ENCODE measurements at places on chromosomes 11 and 22.

- no peak for DNase-seq
These were observed 46.1 kb downstream of the RRAS2 start for GRCh38 chr11:14312736-14313438.

DNA sequence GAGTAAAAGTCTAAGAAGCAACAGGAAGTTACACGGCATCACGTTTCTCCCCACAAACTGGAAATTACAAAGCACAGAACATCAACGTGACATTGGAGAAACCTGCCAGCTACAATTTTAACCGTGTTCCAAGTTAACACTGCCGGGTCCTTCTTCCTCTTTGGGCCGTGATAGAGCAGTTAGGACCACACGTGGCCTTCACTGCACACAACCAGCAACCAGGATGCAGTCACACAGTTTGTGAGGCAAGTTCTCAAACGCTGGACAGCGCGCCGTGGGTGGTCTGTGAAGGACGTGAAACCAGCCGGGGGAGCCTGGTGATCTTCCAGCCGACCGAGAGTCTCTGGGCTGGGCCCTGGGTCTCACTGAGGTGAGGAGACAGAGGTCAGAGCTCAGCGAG, 14.6 kb downstream of the C11orf21 start:
- no peak for DNase-seq

DNA sequence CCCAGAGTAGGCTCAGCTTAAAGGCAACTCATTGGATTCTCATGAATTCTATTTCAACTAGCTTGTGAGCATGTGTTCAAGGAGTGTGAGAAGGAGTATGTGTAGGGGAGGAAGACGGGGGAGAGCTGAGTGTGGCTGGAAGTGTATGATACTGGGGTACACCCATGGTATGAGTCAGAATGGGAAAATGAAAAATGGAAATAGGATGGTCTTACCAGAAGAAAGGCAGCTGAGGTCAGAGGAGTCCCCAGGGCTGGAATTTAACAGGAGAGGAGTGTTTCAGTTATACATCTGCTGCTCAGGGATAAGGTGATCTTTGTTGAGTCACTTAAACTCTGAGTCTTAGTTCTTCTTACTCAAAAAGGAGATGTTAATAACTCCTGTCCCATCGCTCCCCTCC, 6.7 kb upstream of the ADAMTS15 start:
- no peak for DNase-seq

DNA sequence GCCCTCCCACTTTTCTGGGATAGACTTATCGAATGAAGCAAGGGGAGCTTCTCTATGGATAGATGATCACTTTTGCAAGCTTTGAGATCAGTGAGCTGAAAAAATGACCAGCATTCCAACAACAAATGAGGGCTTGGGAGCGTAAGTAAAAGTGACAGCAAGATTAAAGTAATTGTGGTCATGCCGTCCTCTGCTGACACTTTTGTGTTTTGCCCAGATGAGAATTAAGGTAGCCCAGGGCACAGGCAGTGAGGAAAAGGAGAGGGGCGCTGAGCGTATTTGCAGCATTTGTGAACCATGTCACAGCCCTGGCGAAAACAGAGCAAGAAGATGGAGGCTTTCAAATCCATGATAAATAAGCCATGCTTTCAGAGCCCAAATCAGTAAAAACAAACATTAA, 24.6 kb upstream of the TMA7B start:
- DNase-seq: no peak

DNA sequence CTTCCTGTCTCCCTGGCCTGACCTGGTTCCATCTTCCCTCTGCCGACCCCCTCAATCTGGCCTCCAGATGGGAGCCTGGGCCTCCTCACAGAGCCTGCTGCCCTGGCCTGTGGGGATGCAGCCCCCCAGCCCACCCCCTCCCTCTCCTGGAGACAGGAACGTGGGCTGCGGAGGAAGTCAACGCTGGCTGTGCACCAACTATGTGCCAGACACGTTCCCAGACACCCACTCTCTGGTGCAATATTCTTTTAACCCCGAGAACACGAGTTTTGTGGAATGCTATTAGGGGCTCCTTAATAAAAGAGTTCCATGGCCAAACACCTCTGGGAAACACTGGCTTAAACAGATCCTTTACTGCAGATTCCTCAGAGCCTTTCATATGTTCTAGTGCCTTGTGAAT, 15.9 kb downstream of the WNT11 start:
- no peak for DNase-seq

GRCh38 chr11:85762226-85762625, 48.7 kb downstream of the SYTL2 start:
- no peak for DNase-seq

DNA sequence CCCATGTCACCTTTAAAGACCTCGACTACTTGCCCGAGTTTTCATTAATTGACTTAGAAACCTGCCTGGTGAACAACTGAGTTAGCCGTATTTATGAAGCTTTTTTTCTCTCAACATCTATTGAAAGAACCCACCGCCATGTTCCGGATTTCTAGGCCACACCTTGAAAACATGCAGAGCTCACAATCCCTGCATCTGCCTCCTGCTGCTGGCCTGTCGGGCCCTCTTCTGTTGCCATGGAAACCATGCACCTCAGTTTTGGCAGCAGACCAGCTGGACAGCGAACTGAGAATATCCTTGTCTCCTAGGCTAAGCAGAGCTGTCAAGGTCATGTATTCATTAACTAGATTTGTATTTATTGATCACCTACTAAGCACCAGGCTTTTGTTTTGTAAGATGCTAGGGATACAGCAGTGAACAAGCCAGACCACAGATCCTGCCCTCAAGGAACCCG, 4.3 kb upstream of the PATZ1 start:
- no peak for DNase-seq

- no peak for DNase-seq
These were observed 13.8 kb downstream of the DGCR6L start for GRCh38 chr22:20305894-20306645.

DNA sequence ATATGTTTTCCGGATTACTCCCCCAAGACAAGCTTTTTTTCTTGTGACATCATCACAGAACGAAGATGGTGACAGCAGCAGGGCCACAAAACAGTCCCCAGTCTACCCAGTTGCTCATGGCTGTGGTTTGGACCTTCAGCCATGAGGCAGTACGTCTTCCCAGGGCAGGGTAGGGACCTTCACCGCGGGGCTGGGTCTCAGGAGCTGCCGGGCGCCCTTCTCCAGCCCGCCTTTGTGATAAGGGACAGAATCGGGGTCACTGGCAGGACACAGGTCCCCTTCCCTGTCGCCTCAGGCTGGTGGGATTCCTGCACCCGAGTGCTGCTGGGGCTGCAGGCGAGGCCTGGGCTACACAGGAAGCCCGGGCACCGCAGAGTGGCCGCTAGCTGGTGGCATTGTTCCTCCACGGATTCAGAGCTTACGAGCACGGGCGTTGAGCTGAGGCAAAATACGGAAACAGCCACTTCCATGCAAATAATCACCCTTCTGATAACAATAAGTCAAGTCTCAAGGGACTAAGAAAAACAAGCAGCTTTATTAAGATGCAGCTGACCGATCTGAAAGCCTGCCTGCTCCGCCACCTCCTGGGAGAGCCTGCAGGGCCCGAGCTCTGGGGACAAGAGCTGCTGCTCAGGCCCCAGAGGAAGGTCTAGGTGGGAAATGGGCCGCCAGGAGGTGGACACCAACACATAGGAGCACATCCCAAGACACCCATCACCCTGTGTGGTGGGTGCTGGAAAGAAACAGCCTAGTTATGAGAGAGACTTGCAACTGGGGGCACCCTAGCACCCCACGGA, 12.3 kb downstream of the TBX1 start:
- no peak for DNase-seq

DNA sequence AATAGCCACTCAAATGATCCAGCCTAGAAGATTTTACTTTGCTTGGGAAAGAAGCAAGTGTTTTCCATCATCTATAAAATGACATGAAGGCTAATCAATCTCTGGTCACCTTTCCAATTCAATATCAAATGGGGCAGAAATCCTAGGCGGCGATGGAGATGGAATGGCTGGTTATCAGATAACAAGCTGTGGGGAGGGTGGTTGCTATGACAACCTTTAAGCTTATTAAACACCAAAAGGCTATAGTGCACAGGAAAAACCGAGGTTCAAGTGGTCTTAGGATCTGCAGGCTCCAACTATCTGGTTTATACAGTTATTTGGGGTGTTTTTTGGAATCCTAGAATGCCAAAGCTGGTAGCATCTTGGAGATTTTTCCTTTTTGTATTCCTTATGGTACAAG, 13.9 kb upstream of the BSX start:
- no peak for DNase-seq

GRCh38 chr22:19836512-19836911, 18.2 kb downstream of the GNB1L start:
- DNase-seq: no peak

GRCh38 chr22:30865656-30866055, 102.9 kb downstream of the MORC2 start:
- DNase-seq: no peak

GRCh38 chr11:117618302-117618981, 178.6 kb downstream of the DSCAML1 start:
- DNase-seq: no peak

- no peak for DNase-seq
These were observed 8.2 kb upstream of the GLB1L3 start for GRCh38 chr11:134267966-134268365.

DNA sequence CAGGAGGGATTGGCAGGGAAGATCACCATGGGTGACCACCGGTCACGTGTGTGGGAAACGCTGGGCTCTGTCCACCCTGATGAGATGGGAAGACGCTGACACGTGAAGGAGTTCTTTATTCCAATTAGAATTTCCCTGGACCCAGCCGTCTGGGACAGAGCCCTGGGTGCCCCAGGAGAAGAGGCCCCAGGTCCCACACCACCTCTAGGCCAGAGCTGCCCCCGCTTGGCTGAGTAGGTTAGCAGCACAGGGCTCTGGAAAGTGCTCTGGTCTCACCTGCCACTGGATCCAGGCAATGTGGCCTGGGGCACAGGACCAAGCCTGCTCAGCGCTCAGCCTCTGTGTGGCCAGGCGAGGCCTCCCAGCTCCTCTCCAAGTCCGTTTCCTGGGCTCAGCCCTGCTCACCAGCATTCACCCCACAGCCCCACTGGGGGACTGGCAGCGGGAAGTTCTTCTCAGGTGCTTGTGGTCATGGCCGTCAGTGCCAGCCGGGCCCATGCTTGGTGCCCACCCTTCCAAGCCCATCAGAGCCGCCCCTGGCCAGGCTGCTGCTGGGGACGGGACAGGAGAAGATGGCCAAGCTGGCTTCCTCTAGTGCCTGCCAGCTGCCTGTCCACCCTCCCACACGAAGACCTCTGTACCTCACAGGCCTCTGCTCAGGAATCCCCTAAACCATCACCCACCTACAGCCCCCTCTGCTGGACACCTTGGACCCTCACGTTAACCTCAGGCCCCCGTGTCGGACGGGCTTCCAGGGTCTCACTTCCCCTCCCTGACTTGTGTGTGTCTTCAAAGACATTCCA, 62.5 kb upstream of the FGF3 start:
- DNase-seq: no peak

DNA sequence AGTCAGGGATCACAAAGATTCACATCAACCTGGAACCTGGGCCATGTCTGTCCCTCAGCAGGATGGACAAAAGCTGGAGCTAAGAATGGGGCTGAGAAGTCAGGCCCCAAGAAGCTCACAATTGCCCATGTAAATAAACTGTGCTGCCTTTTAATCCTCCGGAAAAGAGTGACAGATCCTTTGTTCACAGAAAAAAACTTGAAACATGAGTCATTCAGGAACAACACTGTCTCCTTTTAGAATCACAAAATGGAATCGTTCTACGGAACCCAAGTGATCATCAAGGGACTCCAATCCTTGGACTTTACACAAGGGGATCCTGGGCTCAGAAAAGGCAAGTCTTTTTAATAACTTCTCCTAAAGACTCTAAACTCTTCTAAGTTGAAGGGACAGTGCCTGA, 36.1 kb downstream of the RELT start:
- DNase-seq: no peak

- no peak for DNase-seq
These were observed 473 bp downstream of the TXN2 start for GRCh38 chr22:36480941-36481392.

GRCh38 chr22:25182131-25183110, 17.2 kb upstream of the CRYBB3 start:
- no peak for DNase-seq

- no peak for DNase-seq
These were observed 82.4 kb downstream of the ISX start for GRCh38 chr22:35148381-35148780.

DNA sequence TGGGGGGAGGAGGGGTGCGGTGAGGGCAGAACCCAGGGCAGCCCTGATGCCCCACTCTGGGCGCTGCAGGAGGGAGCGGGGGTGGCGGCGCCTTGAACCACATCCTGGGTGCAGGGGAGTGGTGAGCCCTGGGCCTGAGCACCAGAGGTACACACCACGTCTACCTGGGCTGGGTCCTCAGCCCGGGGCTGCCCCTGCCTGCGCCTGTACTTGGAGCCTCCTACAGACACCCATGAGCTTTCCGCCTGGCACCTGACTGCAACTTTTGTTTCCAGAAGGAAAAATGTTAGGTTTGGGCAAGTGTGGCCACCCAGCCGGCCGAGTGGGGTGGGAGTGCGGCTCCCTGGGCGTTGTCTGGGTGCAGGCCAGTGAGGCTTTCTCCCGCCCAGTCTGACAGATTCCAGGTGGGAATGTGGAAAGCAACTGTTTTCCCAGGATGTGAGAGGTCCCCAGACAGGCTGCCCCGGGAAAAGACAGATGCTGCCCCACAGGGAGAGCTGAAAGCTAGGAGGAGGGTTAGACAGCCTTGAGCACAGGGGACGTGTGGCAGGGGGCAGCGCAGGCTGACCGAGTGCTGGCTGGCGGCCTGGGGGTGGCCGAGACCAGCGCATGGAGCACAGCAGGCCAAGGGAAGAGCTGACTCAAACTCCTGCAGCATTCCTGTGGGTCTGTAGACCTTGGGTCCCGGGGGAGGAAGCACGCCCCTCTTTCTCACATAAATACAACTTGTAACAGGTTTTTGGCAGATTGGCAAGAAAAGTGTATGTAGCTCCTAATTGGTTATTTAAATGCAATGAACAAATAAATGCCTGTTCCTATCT, 44.1 kb downstream of the GNB1L start:
- no peak for DNase-seq

DNA sequence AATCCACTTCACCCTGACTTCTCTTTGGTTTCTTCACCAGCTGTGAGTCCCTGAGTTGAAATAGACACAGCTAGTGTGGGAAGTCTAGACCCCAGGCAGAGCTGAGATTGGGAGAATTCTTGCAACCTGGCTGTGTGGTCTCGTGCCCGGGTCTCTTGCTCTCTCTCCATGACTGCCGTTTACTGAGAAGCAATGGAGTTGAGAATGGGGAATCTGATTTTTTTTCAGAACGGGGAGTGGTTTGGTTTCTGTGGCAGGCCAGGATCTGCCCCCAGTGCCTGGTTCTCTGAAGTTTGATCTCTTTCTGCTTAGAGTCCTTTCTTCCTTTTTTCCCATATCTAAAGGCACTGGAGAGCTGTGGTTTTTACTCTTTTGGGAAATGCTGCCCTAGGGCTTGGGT, 1.5 kb downstream of the SIDT2 start:
- no peak for DNase-seq

DNA sequence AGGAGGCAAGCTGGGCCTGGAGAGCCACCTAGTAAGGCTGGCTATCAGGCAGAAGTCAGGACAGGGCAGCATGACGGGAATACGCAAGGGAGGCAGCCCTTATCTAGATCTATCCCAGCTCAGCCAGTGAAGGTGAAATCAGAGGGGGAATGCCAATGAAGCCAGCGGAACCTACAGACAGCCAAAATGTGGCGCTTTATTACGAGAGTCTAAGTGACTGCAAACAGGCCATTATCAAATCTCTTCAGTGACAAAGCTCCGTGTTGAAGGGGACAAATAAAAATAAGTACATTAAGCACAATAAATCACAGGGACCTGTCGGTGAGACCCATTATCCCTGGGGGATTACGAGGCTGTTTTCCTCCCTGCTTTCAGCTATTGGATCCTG, 22.8 kb downstream of the LARGE1 start:
- DNase-seq: no peak

All from activated CD4-positive, alpha-beta T cell treated with anti-CD3 and anti-CD28 coated beads, Interleukin-2, amount 50 U/mL, for 1 hour (primary cell).